Lung microvascular endothelial cell (primary cell): ENCODE measurements at places on chromosomes 11 and 22. TPM values are rescaled to one million over a fixed set of nuclear protein-coding genes. Genes with fewer than 3 reads are reported as not detected.

The LMO1 gene
- total RNA-seq = not detected in 2 replicates

The MRGPRE gene
- total RNA-seq = not detected in 2 replicates

The ASPHD2 gene
- total RNA-seq = 1.1 and 1.6 TPM in 2 replicates

The APOBEC3C gene
- 0.20 and 2.0 TPM in 2 replicates for total RNA-seq

DNA sequence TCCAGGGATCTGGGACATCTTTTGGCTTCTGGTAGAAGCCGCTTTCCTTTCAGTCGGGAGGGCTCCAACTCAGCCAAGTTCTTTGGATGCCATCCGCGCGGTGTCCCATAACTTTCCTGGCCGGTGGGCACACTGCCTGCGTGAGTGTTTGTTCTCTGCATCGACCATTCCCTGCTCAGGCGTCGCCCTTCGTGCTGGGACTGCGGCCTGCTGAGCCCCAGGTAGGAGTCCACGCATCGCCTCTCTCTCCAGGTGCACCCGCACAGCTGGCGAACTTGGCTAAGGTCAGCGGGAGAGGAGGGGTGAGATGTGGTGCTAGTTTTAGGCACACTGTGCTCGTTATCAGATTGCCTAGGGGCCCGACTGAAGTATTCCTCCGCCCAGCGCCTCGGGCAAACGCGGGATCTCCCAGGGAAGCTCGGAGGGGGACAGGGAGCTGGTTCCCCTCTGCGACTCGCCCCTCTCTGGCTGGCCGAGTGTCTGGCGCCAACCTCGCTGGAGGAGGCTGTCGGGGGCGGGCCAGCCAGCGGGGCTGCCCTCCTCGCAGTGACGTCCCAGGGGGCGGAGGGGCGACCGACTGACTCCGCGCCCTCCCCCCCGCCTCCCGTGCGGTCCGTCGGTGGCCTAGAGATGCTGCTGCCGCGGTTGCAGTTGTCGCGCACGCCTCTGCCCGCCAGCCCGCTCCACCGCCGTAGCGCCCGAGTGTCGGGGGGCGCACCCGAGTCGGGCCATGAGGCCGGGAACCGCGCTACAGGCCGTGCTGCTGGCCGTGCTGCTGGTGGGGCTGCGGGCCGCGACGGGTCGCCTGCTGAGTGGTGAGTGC, at the start of gene LAYN:
LAYN (plus strand) TSS at position 607 of the 823 bp plus-strand sequence; CDS start at position 731, 124 bp downstream.
- DNase-seq = peak; percentile 8

DNA sequence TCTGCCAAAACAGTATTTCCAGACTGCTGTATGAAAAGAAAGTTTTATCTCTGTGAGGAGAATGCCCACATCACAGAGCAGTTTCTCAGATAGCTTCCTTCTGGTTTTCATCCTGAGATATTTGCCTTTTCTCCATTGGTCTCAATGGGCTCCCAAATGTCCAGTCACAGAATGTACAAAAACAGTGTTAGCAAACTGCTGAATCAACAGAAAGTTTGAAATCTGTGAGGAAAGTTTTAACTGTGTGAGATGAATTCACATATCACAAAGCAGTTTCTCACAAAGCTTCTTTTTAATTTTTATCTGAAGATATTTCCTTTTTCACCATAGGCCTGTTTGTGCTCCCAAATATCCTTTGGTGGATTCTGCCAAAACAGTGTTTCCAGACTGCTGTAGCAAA, 207.2 kb upstream of the TRIM48 start:
- DNase-seq = no peak

GRCh38 chr11:75532200-75533048, 6.7 kb upstream of the GDPD5 start:
- peak; percentile 73 for DNase-seq

- no peak for DNase-seq
These were observed 32.8 kb downstream of the CACNA1I start for GRCh38 chr22:39603345-39603744.

GRCh38 chr11:3855808-3856491, 486 bp downstream of the STIM1 start:
- DNase-seq = peak; percentile 21

- no peak for DNase-seq
These were observed 82.1 kb downstream of the CADM1 start for GRCh38 chr11:115421992-115422689.

DNA sequence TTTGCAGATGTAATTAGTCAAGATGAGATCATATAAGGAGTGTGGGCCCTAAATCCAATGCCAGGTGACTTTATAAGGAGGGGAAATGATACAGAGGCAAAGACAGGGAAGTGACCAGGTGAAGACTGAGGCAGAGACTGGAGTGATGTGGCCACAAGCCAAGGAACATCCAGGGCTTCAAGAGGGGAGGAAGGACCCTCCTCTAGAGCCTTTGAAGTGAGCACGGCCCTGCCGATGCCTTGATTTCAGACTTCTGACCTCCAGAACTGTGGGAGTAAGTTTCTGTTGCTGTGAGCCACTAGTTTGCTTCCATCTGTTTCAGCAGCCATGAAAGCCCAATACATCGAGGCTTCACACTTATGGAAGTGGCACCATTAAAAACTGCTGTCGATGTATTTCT, 78.7 kb downstream of the SHANK2 start:
- no peak for DNase-seq

DNA sequence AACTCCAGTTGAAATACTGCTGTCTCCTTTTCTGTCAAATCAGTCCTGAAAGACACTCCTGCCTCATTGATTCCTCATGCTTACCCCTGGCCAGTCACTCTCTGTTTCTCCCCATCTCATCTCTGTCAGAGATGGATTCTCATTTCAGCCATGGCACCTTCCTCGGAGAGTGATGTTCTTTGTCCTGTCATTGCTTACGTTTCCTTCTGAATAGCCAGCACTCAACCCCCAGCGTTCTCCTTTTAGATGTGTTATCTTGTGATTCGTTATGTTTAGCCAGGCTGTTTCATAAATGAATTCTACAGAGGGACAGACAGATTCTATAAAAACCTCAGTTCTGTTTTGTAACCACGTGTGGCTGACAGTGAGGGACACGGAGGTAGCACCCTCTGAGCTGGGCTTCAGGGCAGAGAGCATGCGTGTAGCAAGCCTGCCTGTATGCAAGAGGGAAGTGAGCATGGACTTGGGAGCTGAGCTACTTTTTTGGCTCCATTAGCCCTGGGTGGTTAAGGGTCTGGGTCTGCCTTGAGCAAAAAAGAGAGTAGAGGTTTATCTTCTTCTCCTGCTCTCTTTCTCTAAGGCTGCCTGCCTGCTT, 354.6 kb downstream of the DDX10 start:
- no peak for DNase-seq

- no peak for DNase-seq
These were observed 125.3 kb downstream of the VPREB1 start for GRCh38 chr22:22369964-22370270.

- DNase-seq = peak; percentile 53
These were observed 69.1 kb downstream of the FCHSD2 start for GRCh38 chr11:73072935-73073481.

DNA sequence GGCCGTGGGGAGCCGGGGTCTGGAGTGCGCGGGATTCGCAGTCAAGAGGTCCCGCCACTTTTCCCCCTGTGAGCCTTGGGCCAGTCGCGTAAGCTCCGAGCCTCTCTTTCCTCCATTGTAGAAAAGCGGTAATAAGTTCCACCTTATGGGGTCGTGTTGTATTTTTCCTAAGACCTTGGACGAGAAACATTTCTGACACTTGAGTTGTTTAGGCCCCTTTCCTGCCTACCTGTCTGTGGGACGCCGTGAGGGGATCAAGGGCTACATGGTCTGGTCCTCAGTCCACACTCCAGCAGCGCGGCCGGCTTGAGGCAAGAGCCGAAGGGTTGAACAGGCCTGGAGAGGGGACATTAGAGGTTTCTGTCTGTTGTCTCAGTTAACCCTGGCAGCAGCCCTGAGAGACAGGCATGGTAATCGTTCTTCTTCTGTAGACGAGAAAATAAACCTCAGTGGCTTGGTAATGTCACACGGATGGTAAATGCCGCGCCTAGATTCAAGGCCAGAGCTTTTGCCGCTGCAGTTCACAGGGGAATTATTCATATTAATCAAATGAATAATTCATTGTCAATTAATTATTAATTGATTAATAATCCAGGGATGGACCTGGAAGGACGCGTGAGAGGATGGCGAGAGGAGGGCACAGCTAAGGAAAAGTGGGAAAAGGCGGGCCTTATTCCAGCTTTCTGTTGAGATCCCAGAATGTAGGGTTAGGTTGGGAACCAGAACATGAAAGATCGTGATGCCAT, 545 bp downstream of the FEN1 start:
- DNase-seq = no peak

- DNase-seq = no peak
These were observed 36.5 kb downstream of the OR2AG2 start for GRCh38 chr11:6735306-6735705.

DNA sequence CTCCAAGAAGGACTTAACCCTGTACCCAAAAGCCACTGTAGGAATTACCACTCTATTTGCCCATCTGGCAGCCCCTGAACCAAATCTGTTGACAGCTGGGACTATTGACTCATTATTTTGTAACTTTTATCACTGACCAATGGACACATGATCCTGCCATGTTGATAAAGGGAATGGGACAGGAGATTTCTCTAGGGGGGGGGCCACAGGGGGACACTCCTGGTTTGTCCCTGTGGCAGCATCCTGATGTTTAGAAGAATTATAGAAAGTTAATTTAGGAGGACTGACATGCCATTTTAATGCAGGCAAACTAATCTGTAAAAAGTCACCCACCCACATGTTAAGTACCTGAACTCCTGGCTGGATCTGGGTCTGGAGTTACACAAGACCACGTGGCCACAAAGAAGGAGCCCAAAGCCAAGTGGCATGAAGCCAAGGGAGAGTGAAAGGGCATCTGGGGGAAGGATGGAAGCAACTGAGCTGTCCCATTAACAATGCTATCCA, 558.1 kb downstream of the ETS1 start:
- DNase-seq = peak; percentile 20

DNA sequence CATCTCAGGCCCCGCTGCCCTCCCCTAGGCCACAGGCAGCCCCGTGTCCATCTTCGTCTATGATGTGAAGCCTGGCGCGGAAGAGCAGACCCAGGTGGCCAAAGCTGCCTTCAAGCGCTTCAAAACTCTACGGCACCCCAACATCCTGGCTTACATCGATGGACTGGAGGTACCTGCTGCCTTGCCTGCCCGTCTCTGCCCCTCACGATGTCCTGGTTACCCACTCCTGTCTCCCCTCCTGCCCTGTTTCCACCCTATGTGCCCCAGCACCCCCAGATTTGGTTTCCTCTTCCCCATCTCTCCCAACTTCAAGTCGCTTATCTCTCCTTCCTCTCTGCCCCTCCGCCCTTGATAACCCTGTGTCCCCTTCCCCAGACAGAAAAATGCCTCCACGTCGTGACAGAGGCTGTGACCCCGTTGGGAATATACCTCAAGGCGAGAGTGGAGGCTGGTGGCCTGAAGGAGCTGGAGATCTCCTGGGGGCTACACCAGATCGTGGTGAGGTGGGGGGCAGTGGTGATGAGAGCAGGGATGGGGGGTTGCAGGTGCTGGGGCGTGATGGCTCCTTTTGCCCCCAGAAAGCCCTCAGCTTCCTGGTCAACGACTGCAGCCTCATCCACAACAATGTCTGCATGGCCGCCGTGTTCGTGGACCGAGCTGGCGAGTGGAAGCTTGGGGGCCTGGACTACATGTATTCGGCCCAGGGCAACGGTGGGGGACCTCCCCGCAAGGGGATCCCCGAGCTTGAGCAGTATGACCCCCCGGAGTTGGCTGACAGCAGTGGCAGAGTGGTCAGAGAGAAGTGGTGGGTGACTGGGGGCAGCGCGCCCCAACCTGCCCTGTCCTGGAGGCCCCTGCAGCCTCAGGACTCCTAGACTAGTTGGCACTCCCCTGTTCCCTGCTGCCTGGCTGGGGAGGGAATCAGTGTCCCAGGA, 930 bp downstream of the SCYL1 start:
- DNase-seq = no peak

DNA sequence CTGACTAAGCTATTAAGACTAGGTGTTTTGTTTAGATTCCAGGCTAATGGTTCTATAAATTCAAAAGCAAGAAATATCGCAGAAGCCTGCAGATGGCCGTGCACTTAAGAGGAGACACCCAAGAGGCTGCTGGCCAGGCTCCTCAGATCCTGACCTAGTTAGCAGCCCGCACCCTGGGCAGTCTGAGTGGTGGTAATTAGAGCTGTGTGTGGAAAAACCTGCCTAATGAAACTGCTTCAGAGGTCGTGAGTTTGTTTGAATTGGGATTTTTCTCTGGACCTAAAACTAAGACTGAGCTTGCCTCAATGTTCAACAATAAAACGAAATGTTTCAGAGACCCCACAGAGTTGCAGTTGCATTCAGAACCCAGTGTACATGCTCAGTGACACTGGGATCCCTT, 627.7 kb downstream of the OPCML start:
- no peak for DNase-seq

DNA sequence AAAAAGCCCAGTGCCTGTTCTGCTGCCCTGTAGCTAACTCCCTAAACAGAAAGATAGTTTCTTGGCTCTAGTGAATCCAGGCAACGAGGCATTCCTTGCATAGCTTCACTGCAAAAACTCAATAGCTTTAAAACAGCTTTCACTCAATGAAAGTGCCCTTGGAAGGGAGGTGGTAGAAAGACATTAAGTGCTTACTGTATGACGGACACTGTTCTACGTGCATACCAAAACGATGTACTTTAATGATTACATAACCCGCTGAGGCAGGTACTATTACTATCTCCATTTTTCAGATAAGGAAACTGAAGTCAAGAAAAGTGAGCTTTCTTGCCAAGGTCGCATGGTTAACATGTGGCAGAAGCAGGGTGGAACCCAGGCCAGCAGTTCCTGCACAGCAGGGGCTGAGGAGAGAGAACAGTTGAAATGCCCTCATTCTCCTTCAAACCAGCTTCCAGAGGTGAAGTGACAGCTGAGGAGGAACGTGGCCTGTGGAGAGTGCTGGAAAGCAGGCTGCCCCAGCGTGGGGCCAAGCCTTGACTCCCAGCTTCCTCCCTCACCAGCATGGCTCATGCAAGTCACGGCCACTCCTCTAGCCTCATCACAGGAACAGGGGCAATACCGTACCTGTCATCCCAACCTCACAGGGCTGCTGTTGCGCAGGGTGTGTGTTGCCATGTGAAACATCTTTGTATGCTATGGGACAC, 227.5 kb upstream of the NARS2 start:
- no peak for DNase-seq

DNA sequence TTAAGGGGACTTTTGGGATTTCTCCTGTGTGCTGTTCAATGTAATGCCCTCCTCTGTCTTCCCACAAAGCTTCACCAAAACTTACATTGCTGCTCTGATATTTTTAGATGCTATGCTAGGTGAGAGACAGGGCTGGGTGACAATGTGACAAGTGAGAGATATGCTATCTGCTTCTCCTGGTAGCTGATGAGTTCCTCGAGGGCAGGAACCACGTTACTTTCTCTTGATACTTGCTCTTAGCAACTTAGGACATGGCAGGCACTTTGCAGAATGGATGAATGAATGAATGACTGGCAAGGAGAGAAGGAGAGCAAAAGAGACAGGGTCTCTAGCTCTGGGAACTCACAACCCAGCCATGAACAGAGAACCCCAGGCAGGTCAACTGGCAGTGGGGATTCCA, 115.4 kb downstream of the C11orf58 start:
- no peak for DNase-seq

DNA sequence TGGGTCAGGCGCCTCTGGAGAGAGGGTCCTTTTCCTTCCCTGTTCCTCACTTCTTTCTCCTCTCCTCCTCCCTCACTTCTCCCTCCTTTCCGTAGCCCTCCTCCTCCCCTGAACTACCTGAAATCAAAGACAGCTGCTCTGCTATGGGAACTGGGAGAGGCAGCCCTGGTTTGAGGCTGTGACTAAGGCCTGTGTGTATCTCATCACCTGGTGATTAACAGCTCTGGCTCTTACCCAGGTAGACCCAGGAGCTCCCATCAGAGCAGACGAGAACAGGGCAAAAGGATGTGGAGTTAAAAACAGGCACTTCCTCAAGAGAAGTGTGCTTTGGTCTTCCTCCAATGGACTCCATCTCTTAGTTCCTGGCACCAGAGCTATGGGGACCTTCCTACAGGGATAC, 5.8 kb downstream of the ISX start:
- no peak for DNase-seq

GRCh38 chr11:111777094-111778046, 11.2 kb upstream of the PPP2R1B start:
- DNase-seq = peak; percentile 83
